ENCODE measurements at places on chromosomes 3 and 15.
A peak's percentile ranks its signal among the peaks of the same experiment; 100 is the strongest.

DNA sequence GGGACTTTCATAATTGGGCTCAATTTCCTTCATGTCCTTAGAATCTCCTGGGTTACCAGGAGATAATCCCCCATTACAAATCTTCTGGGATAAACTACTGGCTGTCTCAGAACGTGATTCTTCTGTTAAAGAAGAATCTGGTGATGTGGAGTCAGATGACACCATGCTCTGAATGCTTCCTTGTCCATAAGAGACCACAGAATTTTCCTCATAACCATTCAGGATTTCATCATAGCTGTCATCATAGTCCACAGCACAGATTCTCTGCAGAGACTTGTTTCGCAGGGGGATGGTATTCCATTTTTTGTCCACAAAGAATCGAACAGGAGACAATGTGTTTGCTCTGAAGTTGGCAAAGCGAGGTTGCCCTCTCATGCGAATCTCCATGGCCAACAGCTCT is 109.8 kb upstream of the TSPAN3 start:
- no peak for DNase-seq

DNA sequence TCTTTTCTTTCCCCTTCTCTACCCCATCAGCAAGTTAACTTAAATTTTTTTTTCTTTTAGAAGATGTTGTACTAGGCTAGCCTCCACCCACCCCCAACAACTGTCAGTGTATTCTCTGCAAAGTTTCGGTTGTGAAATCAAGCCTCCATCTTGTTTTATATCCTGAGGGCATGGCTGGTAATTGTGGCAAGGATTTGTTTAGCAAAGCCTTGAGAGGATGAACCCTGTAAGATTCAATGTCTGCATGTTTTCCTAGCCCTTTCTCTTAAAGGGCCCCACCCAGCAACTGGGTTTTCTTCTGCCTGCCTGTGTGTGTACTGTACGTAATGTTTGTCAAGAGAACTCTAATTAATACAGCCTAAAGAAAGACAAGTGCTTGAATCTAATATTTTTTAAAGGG is 475.3 kb downstream of the FHIT start:
- DNase-seq, result no peak

DNA sequence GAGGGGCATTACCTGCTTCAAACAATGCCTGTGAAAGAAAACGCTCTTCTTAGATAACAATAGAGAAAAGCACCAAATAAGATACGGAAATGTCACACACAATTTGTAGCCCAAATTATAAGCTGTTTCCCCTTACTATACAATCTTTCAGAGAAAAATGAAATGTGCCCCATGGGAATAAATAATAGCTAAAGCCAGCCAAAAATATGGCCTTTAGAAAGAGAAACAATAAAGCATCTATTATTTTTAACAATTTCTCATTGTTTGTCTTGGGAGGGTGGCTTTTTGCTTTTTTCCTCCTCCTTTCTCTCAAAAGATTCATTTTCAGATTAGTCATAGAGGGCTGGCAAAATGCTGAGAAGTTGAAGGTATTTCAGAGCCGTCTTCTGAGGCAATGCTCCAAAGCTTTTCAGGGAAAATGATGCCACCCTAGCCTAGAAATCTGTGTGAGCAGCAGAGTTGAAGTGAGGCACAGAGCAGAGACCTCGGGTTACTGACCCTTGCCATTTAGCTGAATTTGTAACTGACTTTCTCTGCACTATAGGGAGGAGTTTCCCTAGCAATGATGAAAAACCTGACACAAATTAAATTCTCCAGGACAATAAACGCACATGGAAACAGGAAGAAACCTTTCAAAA is 86.3 kb upstream of the PRICKLE2 start:
- DNase-seq, result no peak

GRCh38 chr15:53256457-53256856 is 466.3 kb upstream of the ONECUT1 start:
- DNase-seq, result no peak

- no peak for DNase-seq
Measured at GRCh38 chr3:52882377-52882776, 15.0 kb downstream of the STIMATE start.

DNA sequence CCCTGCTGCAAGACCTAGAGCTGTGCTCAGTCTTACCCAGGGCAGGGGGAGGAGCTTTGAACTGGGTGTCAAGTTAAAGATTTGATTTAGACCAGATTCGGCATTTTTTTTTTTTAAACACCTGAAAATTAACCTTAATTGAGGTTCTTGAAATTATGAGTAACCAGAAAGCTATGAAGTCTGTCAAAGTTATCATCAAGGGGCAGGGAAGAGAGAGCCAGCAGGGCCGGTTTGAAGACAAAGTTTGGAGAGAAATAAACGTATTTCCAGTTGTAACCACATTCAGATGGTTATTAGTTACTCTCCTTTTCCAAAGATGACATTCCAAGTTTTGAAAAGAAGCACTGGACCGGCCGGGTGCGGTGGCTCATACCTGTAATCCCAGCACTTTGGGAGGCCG is 12.0 kb downstream of the TMEM266 start:
- no peak for DNase-seq

GRCh38 chr15:70466895-70467529 is 296.3 kb downstream of the UACA start:
- DNase-seq, result peak; percentile 50

- no peak for DNase-seq
Measured at GRCh38 chr15:49185473-49185872, 15.4 kb downstream of the GALK2 start.

Measured in CD4-positive, alpha-beta T cell treated with Interleukin-2 at 100 ng/mL for 4 hours (primary cell).